Transverse colon (tissue), 4 donors: ENCODE measurements at places on chromosomes 13 and 19.

GRCh38 chr13:76968041-76968440 is 19.7 kb downstream of the ACOD1 start:
- DNase-seq = no peak

DNA sequence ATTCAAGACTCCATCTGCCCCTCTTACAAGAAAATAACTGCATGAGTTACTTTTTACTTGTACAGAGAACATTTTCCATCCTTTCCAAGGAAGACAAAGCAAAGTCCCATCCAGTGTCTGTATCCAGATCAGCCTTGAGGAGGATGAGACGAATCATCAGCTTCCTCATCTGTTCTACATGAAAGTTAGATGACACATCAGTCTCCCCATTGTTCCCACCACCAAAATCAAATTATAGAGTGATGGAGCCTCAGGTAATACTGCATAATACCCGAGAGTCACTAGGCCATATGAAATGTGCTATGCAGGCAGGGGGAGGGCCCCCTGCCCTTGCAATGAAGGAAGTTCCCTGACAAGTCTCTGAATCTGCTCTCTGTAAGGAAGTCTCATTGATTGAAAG is 1244.6 kb upstream of the SLC10A2 start:
- no peak for DNase-seq

- DNase-seq = no peak
Observed at GRCh38 chr13:80957019-80957655, 616.2 kb upstream of the SPRY2 start.

DNA sequence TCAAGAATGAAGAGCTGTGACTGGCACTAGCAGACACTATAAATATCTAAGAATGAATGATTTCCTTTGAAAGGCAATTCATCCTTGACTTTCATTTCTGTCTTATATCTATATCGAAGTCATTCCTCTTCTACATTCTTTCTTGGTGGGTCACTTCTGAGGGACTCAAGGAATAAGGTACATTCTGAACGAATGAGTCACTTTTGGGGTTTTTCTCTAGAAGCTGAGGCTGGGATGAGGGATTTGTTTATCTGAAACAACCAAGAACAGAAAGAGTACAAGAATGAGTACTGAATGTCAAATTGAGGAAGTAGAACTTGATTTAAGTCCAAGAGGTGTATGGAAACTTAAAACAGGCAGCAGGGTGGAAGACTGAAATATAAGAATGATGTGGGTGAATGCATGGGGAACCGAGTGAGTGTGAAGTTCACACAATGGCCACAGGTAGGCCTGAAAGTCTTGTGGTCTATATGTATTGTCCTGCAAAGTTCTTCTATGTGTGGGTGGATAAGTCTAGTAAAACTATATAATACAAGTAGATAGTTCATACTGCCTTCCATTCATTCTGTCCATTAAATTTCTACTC is 343.9 kb downstream of the OXGR1 start:
- no peak for DNase-seq

DNA sequence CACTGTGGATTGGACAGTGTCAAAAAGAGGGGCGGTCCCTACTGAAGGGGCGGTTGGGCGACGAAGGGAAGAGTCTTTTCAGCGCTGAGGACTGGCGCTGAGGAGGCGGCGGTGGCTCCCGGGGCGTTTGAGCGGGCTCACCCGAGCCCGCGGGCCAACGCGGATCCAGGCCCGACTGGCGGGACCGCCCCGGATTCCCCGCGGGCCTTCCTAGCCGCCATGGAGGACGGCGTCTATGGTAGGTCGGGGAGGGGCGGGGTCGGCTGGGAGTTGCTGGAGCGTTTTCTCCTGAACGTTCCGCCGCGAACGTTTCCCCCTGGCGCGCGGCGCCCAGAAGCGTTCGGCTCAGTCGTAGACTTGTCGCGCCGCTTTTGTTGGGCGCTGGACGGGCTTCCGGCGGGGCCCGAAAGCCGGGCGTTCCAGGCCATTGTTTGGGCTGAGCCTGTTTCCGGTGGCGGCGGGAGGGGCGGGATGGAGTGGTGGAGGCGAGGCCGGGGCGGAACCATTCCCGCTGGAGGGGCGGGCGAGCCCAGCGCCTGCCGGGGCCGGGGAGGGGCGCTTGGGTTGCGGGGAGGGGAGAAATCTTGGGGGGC is at the start of gene CYTH2:
Gene CYTH2 (plus strand): TSS at position 81 of the 593 bp plus-strand sequence. CDS start 139 bp downstream, at position 220.
- DNase-seq = peak; percentile 89
